NCI-H345 (cell line): ENCODE measurements at places on chromosomes 3 and 15.

DNA sequence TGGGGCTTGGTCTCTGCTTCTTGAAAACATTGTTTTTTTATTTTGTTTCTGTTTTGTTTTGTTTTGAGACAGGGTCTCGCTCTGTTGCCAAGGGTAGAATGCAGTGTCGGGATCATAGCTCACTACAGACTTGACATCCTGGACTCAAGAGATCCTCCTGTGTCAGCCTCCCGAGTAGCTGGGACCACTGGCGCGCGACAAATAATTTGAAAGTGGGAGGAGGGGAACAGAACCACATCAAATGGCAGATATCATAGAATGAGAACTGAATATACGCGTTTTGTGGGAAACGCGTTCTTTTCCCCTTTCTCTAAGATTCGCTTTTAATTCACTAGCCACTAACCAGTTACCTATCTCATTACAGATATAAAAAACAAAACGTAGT is 641 bp upstream of the VPS13C start:
- DNase-seq: no peak

DNA sequence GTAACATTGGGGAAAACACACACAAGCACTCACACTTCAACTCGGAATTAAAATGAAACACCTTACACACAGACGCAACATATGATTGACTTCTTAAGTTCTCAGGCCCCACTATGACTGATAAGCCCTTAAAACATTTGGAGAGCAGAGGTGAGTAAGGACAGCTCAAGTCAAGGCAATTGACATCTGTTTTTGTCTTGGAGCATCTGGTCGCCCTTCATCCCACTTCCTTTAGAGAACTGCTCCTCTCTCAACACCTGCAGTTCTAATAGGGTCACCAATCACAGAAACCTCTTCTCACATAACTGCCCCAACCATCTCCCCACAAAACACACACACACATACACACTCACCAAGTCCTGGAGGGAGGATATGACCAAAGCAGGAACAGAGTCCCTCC is 43.4 kb downstream of the ERC2 start:
- DNase-seq: no peak

- DNase-seq: no peak
Measured at GRCh38 chr15:39461536-39462130, 119.2 kb upstream of the THBS1 start.

- no peak for DNase-seq
Measured at GRCh38 chr3:98655666-98656065, 62.3 kb upstream of the CPOX start.

DNA sequence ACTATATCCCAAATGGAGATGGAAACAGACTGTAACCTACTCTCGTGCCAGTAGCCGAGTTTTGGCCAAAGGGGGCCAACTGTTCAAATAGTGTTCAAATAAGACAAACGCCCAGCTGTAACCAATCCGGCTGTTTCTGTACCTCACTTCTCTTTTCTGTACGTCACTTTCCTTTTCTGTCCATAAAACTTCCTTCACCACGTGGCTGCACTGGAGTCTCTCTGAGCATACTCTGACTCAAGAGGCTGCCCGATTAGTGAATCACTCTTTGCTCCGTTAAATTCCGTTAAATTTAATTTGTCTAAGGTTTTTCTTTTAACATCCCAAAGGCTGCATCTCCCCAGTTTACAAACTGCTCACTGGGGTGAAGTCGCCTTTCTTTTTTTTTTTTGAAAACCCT is 219.2 kb upstream of the P2RY1 start:
- DNase-seq: no peak

DNA sequence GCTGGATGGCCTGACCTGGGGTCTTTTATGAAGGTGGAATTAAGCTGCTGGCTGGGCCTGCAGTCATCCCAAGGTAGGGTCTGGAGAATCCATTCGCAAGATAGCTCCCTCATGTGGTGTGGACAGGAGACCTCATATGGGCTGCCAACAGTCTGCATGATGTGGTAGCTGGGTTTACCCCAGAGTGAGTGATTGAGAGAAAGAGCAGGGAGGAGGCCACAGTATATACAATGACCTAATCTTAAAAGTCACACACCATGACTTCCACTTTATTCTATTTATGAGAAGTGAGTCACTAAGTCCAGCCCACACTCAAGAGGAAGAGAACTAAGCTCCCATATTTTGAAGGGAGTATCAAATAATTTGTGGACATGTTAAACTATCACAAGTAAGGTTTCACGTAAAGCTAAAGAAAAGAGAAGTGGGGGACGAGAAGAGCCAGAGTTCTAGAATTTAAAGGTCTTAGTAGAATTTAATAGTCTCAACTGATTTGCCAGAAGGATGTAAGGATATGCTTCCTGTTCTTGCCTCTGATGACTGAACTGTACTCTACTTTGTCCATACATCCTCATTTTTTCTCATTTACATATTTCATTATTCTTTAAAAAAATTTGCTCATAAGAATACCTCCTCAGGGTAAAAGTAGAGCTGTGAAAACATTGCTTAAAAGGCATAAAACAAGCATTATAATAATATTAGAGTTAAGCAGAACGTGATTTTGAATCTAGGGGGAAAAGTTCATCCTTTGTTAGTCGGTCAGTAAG is 184.4 kb downstream of the PEX5L start:
- DNase-seq: no peak

GRCh38 chr3:72155391-72156064 is 370.6 kb upstream of the PROK2 start:
- DNase-seq: no peak

DNA sequence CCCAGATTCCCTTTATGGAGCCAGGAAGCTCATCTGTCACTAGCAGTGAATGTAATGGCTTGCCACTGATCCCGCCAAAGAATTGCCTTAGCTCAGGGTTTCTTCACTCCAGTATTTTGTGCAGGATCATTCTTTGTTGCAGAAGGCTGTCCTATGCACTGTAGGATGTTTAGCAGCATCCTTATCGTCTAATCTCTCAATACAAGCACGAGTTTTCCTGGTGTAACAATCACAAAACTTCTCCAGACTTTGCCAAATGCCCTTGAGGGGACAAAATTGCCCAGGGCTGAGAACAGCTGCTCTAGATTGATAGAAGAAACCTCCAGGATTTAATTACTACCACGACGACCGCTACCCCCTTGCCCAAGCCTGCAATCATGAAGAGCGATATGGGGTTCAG is 6.8 kb upstream of the SHQ1 start:
- no peak for DNase-seq

- DNase-seq: peak; percentile 24
Measured at GRCh38 chr3:159988617-159989271, at the start of gene IL12A. IL12A (plus strand) TSS chr3:159988835.

DNA sequence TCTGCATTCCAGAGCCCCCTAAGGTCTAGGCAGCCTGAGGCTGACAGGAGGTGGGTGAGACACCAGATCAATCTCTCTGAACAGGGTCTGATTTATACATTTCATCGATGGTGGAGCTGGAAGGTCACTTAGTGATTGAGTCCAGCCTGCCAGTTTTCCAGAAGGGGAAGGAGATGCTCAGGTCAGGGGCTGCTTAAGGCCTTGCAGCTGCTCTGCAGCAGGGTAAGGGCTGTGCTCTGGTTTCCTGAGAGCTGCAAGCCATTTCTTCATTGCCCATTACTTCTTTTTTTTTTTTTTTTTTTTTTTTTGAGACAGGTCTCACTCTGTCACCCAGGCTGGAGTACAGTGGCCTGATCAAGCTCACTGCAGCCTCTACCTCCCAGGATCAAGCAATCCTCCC is 10.7 kb downstream of the TADA3 start:
- DNase-seq: no peak

- DNase-seq: no peak
Measured at GRCh38 chr15:35673093-35673684, 127.2 kb upstream of the DPH6 start.
